ENCODE measurements at places on chromosomes 12 and 14. TPM values are rescaled to one million over a fixed set of nuclear protein-coding genes. Genes with fewer than 3 reads are reported as not detected.

The GARIN6 gene
- not detected for total RNA-seq

The GPR135 gene
- not detected for total RNA-seq

- DNase-seq: no peak
Measured at GRCh38 chr12:89234324-89235114, 117.8 kb downstream of the DUSP6 start.

GRCh38 chr12:45098766-45099165 lies 47.9 kb upstream of the DBX2 start:
- no peak for DNase-seq

DNA sequence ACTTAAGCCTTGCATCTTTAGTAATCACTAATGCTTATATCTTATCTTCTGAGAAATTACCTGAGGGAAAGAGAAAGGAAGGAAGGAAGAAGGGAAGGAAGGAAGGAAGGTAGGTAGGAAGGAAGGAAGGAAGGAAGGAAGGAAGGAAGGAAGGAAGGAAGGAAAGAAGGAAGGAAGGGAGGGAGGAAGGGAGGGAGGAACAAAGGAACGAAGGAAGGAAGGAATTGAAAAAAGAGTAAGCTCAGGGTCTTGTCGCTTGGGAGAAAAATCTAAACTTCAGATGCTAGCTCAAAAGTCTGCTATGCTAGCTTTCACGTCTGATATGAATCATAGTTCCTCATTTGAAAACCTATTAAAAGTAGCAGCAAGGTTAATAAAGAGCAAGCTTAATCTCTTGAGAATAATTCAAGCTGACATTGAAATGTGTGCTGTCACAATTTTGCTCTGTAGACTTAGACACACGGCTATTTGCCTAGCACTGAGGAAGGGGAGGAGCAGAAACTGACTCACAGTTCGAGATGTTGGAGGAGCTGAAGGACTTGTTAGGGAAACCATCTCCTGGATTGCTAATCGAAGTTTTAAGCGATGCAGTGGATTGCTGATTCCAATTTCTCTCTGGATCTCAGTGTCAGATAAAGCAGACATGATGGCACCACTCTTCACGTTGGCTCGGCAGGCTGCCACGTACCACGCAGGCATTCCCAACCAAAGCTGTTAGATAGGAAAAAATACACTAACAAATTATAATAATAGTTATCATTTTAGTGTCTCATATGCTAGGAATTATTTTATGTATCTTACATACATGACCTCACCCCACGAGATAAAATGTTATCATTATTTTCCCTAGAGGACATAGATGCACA lies 216.7 kb downstream of the ACSS3 start:
- no peak for DNase-seq

All from Caki2 (cell line).